AG09319 (cell line): ENCODE measurements at places on chromosomes 3 and 15.

DNA sequence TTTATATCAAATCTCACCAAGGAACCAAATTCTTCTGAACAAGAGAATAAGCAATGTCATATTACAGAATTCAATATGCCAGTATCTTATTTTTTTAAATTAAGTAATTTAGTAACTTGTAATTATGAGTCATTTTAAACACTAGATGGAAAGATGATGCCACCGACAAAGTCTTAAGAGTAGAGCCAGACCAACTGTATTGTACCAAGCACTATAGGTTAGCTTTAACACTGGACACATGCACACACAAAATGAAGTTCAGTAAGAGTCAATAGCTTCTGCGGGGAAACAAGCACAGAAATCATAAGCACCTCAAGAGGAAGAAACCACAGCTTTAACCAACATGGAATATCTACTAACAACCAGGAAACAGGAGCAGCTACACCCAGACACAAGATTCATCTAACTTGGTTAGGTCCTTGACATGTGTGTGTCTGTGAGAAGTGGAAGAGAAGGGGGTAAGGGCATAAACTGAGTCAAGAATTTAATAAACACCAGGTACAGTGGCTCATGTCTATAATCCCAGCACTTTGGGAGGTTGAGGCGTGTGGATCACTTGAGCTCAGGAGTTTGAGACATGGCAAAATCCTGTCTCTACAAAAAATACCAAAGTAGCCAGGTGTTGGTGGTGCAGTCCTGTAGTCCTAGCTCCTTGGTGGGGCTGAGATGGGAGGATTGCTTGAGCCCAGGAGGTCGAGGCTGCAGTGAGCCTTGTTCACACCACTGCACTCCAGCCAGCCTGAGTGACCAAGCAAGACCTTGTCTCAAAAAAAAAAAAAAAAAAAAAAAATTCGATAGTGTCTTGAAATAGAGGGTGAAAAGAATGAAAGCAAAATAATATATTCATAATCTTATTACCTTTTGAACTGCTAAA lies 28.9 kb downstream of the DENND4A start:
- DNase-seq: no peak

DNA sequence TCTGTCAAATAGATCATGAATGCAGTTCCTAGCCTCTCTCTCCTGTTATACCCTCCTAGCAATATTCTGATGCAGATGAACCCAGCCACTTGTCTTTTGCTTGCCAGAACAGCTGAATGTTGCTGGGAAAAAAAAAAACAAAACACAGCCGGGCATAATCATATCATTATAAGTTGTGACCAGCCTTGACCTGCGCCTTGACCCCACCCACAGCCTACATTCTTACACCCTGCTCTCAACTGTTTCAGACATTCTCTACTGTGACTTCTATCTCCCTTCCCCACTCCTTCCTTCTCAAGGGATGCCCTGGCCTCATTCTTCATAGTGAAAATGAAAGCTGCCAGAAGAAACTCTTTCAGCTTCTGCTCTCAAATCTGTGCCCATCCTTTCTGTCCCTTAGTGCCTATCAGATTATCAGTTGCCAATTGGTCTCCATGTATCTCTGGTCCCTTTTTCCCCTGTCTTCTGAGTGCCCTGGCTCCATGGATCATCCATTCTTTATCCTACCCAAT lies 389.1 kb upstream of the TPRG1 start:
- DNase-seq: no peak

DNA sequence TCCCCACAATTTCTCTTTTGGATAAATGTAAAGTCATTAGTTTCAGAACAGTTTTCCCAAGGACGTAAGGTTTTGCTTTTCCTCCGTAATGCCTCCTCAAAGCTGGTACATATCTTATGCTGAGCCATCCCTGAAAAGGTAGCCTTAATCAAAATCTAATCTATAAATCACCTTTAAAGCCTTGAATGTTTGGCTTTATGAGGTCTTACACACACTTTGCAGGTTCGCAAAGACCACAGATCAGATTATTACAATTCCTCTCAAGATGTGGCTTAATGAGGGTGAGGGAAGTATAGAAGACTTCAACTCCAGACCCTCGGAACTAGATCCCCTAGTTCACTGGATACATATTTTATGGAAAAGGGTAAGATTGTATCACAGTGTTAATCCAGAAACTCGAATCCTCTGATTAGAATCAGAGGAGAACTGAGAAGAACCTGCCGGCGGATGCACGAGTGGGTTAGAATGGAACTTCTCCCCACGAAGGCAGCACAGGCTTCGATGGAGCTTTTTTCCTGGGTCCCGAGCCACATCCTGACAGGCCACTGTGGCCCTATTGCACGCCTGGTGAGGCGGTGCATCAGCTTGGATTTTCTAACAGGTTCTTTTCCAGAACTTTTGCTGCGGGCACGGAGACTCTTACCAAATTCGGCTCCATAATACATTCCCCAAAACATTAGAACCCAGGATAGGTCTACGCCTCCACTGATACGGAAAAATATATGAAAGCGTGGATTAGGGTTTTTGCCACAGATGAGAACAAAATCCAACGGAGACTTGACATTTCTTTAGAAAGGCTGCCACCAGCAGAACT lies 1.2 kb downstream of the CTXND1 start:
- DNase-seq: no peak

GRCh38 chr15:40943764-40944365 lies 9.4 kb upstream of the CHAC1 start:
- no peak for DNase-seq

DNA sequence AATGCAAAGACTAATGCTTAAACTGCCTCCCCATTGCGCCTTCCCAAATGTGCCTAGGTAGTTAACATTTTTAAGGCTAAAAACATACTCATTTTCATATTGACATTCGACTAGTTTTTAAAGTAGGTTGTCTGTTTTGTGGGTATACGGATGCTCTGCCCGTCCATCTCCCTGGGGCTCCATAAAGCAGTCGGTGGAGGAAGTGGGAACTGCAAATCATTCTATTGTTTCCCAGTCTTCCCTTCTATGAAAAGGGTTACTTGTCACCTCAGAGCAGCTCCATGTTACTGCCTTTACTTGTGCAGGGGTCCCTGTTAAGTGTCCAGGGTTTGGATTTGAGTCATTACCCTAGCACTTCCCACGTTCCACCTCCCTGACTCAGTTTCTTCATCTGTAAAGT lies 10.9 kb downstream of the CHCHD6 start:
- no peak for DNase-seq

DNA sequence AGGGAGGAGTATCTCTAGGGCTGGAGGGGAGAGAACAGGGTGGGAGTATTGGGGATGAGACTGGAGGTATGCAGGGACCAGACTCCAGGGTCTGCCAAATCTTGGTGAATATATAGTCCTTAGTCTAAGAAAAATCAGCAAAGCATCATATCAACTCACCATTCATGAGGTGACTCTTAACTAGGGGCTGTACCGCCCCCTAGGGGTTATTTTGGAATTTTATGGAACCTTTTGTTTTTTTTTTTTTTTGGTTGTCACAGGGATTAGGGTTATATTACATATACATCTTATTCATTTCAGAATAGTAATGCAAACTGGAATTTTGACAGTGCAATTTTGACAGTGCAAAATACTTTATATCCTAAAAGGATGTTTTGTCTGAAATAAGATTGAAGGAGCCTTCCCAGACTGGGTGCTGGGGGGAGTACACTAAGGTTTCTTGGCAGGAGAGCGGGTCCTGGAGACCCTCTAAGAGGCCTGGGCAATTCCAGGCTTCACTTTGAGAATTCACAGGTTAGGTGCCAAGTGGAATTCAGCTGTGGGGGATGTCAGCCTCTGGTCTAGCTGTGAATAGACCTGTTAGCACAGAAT lies 7.5 kb downstream of the CMTM7 start:
- no peak for DNase-seq
